ENCODE measurements at places on chromosomes 16 and 17. TPM values are rescaled to one million over a fixed set of nuclear protein-coding genes. Genes with fewer than 3 reads are reported as not detected.

The SEC14L5 gene
- 1.5 TPM for total RNA-seq

DNA sequence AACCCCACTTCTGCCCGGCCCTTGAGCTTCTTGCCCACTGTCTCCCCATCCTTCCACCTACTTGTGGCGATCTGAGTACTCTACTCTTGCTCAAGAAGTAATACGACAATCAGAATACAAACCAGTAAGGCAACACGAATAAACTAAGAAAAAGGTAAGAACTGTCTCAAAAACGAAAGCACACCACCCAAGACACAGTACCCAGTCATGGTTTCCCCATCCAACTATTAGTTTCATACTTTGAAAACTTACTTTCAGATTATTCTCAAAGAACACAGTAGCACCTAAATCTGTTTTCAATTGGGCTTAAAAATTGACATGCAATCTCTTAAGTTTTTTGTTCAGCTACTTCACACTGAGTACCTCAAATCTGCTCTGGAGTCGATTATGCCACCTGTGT, 13.9 kb downstream of the GINS2 start:
- no peak for DNase-seq

DNA sequence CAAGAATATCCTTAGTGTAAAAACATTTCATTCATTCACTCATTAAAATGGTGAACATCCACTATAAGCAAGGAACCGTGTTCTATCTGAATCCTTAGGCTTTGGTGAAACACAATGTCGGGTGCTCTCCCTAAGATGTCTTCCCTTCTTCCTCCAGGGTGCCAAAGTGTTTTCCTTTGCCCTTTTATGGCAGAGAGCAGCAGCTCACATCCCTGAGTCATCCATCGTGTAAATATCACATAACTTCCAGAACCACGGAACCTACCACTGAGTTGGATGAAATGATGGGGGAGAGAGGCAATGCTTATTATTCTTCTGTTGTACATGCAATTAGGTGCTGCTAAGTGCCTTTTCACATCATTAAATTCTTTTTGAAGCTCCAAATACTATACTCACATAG, 50.2 kb downstream of the DNAH3 start:
- no peak for DNase-seq

DNA sequence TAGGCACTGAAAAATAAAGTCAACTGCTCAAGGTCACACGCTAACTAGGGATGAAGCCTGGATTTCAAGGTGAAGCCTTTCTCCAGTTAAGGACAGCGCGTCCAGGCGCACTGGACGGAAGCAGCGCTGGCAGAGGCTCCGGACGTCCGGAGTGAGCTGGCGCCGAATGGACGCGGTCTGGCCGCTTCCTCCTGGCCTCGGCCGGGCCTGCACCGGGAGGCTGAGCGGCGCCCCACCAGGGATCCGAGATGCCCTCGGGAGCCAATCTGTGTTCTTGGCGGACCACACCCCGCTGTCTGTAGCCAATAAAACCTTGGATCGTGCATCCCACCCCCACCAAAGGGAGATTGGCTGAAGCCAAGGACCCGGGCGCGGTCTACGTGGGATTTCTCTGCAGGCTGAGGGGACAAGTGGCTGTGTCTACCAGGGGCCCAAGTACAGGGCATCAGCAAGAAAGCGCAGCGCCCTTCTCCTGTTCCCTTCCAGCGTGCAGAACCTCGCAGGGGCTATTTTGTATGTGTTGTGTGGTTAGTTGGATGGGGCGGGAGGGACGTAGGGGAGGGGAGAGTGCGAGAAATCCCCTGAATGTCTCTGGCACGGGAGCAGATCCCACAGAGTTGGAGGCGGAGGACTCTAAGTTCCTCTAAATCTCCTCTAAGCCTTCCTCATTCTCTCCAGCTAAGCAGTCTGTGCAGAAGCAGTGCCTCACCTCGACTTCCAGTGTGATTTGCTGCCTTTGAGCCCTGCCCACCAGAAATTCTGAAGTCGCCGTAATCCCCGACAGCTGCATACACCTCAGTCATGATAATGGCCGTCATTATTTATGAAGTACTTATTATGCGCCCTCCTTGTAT, 2.5 kb upstream of the AKAP10 start:
- DNase-seq = no peak

The KRTAP4-1 gene
- total RNA-seq = 4.2 TPM
